ENCODE measurements at places on chromosomes 5 and 9. TPM values are rescaled to one million over a fixed set of nuclear protein-coding genes. Genes with fewer than 3 reads are reported as not detected.

DNA sequence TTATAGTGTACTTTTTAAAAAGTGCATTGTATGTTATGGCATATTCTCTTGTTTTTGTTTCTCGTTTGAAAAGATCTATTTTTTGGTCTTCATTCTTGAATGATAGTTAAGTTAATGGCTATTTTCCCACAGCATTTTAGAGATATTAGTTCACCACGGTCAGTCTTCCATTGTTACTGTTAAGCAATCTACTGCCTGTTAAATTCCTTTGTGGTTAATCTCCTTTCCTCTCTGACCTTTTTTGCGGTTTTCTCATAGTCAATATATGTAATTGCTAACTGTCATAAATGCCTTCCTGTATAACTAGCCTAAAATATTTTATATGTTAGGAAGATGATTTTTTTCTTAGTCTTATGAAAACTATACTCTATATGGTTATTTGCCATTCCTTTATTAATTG is 250.8 kb upstream of the FBXL7 start:
- no peak for DNase-seq

GRCh38 chr5:92494508-92494907 is 1086.5 kb downstream of the NR2F1-AS1 start:
- no peak for DNase-seq

DNA sequence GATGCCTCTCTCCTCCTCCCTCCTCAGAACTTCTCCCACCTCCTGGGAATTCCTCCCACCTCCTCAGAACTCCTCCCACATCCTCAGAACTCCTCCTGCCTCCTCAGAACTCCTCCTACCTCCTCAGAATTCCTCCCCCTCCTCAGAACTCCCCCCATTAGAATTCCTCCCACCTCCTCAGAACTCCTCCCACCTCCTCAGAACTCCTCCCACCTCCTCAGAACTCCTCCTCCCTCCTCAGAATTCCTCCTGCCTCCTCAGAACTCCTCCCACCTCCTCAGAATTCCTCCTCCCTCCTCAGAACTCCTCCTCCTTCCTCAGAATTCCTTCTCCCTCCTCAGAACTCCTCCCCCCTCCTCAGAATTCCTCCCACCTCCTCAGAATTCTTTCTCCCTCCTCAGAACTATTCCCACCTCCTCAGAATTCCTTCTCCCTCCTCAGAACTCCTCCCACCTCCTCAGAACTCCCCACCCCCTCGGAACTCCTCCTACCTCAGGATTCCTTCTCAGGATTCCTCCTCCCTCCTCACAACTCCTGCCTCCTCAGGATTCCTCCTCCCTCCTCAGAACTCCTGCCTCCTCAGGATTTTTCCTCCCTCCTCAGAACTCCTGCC is 23.9 kb downstream of the SLC46A2 start:
- DNase-seq = no peak

- no peak for DNase-seq
Measured at GRCh38 chr5:171149772-171150171, 159.3 kb upstream of the TLX3 start.

DNA sequence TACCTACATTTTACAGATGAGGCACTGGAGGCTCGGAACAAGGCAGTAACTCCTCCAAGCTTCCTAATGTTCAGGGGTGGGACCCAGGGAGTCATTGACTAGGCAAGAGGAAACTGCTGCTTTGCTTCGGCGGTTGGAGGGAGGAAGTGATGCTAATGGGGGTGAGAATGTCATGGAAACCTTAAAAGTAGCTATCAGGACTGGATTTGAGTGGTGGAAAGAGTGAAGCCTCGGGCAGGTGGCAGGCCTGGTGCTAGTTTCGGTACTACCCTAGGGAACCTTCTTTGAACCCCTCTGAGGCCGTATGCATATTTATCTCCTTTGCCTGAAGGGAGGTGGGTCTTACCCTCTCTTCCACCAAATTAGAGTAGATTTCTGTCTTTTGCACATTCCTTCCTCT is 1.6 kb downstream of the BSPRY start:
- DNase-seq = no peak

DNA sequence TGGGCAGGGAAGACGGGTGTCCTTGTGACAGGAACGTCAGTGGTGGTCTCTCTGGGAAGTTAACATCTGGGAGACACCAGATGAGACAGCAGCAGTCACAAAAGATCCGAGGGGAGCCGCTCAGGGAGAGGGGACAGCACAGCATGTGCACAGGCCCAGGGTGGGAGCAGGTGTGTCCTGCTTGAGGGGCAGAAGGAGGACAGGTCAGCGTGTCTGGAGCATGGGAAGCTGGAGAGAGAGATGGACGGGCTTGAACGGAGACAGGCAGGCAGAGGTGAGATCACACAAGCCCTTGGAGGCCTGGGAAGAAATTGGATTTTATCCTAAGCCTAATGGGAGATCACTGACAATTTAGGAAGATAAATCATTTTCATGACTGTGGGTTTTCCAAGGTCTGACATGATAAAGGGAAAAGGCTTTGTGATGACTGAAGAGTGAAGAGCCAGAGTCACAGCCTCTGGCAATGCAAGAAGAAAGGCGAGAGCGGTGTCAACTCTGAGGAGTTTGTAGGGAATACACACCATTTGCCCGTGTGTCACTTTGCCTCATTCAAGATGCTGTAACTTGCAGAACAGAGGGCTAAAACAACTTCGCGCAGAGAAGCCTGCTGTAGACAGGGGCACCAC is 88.3 kb downstream of the FSTL4 start:
- DNase-seq = no peak

- DNase-seq = no peak
Measured at GRCh38 chr5:176624142-176624541, 6.2 kb downstream of the SNCB start.

GRCh38 chr5:83450183-83450966 is 21.2 kb upstream of the VCAN start:
- DNase-seq = no peak

NFIB gene
- total RNA-seq = 45.2 TPM

ARAP3 gene
- total RNA-seq = 5.3 TPM

DNA sequence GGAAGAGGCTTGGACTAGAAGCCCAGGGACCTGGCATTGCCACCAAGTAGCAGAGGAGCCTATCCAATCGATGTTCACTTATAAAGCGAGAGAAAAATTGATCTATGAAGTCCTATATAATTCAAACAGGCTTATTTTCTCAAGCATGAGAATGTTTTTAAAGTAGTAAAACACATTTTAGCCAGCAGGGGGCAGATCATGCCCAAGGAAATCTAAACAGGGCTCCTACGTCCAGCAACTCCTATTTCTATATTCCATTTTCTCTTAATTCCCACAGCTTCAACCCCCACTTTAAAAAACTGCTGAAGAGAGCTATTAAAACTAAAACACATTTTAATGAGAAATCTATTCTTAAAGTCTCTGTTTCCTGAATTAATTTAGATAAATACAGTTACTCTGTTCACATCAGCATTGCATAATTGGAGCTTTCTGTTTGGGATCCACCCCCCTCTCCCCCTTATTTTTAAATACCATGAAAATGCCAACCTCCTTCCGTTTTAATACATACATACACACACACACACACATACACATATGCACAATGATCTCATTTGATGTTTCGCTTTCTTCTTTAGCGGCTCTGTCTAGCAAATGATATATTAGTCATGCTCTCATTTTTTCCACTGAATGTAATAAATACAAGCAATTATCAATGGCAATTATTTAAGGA is 144.9 kb downstream of the MYO10 start:
- peak; percentile 20 for DNase-seq

OR1J2 gene
- total RNA-seq = not detected

DNA sequence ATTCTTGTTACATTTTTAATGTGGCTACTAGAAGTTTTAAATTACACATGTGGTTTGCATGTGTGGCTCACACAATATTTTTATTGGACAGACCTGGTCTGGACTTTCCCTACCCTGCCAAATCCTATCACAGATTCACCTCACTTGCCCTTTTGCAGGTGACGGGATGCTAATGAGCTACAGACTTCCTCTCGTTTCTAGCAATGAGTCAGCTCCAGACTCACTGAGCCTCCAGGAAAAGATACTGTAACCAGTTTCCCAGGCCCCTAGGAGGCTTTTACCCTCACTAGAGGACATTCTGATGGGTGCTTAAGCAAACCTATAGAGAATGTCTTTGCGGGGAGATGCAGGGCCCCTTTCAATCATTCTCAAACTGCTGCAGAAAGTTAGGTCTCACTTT is 135.4 kb downstream of the WDR41 start:
- no peak for DNase-seq

DNA sequence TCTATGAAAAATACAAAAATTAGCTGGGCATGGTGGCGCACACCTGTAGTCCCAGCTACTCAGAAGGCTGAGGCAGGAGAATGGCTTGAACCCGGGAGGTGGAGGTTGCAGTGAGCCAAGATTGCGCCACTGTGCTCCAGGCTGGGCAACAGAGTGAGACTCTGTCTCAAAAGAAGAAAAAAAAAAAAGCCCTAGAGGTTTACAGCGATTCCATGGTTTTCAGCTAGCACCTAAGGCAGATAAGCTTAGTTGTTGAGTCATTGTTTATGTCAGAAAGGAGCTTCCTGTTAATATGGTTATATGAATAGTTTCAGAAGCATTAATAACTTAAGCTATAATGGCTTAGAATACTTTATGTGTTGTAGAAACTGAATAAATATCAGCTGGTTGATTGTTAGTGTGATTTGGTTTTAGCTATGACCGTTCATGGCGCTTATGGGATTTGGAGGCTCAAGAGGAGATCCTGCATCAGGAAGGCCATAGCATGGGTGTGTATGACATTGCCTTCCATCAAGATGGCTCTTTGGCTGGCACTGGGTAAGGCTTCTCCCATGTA is 13.0 kb downstream of the RNF183 start:
- DNase-seq = no peak

CENPK gene
- total RNA-seq = 5.2 TPM

- DNase-seq = no peak
Measured at GRCh38 chr9:76349865-76350264, 44.4 kb downstream of the RFK start.

GRCh38 chr9:78278177-78278777 is 18.6 kb upstream of the PSAT1 start:
- DNase-seq = no peak

Data from left colon (tissue), 2 donors.